ENCODE measurements at places on chromosomes 4 and X.

GRCh38 chrX:84170931-84171330 is 17.1 kb downstream of the RPS6KA6 start:
- no peak for DNase-seq

DNA sequence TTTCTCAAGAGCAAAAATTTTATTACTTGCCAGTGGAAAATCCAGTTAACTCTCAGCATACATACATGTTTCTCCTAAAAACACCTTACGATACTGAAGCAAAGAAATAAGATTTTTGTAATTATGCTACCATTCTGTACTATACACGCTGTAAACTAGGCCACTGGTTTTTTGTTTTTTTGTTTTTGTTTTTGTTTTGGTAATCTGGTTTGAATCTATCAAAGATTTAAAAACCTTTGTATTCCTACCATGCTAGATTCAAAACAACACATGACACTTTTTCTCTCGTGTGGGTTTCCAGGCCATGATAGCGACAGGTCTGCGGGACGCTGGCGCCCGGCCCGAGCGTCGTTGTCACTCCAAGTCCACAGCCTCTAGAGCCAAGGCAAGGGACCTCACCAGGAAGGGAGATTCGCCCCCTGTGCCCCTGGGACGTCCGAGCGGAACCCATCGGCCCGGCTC is 723 bp downstream of the TMEM192 start:
- DNase-seq: no peak

- DNase-seq: no peak
These were observed 295.2 kb upstream of the AGA start for GRCh38 chr4:177737387-177737940.

GRCh38 chrX:53261355-53261972 is 19.9 kb downstream of the IQSEC2 start:
- DNase-seq: no peak

- DNase-seq: no peak
These were observed 30.2 kb upstream of the CYP4V2 start for GRCh38 chr4:186161138-186161537.

- DNase-seq: no peak
These were observed 158.1 kb downstream of the SOX3 start for GRCh38 chrX:140346729-140347128.

DNA sequence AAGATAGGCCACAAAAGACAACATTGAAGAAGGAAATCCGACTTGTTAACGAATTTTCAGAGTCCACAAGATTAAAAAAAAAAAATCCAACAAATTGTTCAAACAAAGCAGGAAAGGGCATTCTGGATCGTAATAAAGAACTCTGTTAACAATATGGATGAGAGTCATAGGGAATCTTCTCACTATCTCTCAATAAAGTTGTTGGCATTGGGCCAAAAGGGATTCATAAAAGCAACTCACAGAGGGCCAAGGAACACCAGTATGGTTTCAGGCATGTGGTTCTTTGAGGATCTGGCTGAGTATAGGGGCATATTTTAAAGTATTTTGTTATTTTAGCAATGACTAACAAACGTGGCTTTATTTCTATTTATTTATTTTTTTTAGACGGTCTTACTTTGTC is 49.5 kb downstream of the SHISA3 start:
- DNase-seq: no peak

- no peak for DNase-seq
These were observed 131.3 kb downstream of the SLC7A11 start for GRCh38 chr4:138110815-138111214.

DNA sequence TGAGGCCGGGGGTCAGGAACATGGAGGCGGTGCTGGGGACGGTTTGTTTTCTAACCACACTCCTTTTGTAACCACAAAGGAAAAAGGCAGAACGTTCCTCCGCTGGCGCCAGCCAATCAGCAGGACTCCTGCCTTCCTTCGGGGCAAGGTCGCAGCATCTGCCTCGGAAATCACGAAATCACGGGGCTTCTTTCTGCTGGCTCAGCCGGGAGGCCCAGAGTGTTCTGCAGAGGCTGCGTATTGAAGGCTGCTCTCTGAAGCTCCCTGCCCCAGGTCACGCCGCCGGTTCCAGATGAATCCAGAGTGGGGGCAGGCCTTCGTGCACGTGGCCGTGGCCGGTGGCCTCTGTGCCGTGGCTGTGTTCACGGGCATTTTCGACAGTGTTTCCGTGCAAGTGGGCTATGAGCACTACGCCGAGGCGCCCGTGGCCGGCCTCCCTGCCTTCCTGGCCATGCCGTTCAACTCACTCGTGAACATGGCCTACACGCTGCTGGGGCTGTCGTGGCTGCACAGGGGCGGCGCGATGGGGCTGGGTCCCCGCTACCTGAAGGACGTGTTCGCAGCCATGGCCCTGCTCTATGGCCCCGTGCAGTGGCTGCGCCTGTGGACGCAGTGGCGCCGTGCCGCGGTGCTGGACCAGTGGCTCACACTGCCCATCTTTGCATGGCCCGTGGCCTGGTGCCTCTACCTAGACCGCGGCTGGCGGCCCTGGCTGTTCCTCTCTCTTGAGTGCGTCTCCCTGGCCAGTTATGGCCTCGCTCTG is 9.4 kb downstream of the TMEM187 start:
- DNase-seq: peak; percentile 77

- no peak for DNase-seq
These were observed 3.4 kb downstream of the RAB33B start for GRCh38 chr4:139457318-139457717.

- DNase-seq: no peak
These were observed 29.3 kb upstream of the PTPN13 start for GRCh38 chr4:86564795-86565194.

DNA sequence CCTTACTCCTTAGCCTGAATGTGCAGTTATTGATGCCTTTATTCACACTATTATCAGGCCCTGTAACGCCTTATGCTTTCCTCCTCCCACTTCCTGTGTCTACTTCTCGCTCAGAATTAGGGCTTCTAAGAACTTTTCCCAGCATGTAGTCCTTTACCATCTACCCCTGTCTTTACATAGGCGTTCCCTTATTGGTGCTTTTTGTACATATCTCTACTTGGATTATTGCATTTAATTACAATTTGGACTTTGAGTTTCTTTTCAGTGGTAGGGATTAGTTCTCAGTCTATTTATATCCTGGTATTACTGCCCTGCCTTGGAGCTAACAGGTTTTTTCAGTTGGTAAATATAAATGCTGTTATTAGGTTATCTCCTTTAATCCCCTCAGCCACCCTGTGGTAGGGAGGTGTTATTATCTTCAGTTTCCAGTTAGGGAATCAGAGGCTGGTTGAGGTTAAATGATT is 84.0 kb downstream of the RBPJ start:
- no peak for DNase-seq

GRCh38 chr4:175070444-175070843 is 152.3 kb downstream of the ADAM29 start:
- no peak for DNase-seq

DNA sequence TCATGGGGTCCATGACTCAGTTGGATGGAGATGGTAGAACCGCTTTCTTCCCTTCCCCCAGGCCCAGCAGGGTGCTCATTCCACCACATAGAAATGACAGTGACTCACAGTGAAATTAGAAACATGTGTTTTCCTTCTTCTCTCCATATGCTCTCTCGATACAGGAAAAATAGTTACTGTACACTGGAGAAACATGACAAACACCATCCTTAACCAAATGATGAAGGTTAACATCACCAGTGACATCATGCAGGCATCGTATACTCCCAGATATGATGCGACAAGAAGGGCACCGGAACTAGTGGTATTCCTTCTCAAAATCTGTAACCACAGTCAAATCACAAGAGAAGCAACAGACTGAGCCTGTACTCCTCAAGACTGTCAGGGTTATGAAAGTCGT is 11.7 kb upstream of the RAB40A start:
- no peak for DNase-seq

DNA sequence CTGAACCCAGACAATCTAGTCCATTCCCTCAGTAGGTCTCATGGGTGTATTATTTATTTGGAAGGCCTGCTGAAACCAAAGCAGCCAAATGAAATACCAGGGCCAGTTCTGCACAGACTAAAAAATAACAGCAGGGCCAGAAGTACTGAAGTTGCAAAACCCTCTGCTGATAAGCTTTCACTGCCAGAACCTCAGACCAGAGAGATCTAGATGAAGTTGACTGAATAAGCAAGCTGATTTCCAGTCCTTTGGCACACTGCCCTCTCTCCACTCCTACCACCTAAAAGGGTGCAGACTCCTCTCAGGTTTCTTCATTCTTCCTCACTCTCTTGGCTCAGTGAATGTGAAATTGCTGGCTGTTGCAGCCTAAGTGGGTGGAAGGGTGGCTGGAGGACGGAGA is 276.7 kb upstream of the KLF3 start:
- no peak for DNase-seq

DNA sequence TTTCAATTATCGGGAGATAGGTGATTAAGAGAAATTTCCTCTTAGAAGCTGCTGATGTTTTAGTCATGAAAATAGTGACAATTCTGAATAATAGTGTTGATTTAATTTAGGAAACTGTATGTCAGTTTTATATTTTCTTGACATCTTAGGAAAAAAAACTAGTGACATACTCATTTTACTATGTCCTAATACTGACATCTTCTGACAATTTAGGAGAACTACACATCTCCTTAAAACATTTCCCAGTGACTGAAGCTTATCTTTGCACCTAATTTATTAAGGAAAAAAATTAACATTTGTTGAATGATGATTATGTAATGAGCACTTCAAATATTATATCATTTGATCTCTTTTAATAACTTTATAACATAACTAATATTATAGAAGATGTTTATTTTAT is 42.0 kb upstream of the RBMXL3 start:
- no peak for DNase-seq

DNA sequence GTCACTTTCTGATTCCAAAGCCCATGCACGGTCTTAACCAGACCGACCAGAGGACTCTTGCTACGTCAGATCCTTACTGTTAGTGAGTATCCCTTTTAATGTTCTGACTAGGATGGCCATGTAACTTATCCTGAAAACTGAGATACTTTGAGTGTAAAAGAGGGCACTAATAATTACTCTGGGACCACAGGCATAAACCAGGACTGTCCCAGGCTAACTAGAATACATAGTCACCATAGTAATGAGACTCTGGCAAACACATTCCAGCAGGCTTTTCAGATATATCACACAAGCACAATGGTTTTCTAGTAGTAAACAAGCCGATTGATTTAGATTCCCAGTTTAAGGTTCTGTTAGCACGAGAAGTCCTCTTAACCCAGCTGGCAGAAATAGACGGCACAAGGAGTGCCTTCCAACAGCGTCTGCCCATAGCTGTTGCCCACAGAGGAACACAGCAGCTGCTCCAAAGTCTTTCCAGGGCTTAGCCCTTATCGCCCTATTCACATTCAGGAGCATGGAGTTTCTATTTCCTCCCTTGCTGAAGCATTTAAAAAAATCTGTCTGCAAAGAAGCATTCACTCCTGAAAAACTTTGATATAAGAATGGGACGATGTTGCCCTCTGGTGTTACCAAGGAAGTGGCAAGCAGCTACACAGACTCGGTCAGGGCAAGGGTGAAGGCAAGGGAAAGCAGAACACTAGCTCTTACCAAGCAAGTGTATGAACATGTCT is 92.4 kb downstream of the CXCL13 start:
- no peak for DNase-seq

GRCh38 chr4:65777270-65777669 is 107.0 kb upstream of the EPHA5 start:
- DNase-seq: no peak

- no peak for DNase-seq
These were observed 766.5 kb downstream of the C4orf33 start for GRCh38 chr4:129862461-129862860.

DNA sequence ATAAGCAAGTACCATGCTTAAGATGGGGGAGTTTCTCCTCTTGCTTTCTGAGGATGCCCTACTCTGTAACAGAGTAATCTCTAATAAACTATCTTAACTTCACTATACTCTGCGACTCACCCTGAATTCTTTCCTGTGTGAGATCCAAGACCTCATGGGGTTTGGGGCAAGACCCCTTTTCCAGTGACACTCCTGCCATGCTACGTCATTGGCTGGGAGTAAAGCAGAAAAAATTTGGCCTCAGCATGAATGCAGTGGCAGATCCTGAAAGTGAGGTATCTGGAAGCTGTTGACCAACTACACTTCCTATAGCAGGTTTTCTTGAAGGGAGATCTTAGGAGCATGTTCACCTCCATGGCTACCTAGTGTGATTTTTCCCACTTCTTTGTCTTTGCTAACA is 109.1 kb upstream of the MED14 start:
- no peak for DNase-seq

DNA sequence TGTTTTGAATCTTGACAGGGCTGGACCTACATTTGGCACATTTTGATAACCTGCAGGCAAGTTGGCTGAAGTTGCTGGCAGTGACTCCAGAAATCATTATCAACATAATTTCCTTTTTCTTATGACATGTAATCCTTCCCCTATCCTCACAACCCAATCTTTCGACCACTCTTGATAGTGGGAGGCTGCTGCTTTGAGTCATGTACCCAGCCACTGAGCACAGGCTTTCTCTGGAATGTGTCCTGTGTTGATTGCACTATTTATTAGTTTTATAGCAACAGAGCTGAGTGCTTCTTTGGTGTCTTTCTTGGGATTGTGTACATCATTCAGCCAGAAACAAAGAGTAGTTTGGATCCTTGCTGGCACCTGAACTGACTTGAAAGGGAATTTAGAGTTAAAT is 183.1 kb upstream of the LEF1 start:
- DNase-seq: no peak

GRCh38 chrX:150846130-150846529 is 52.3 kb downstream of the CD99L2 start:
- DNase-seq: no peak

- DNase-seq: no peak
These were observed 1.1 kb downstream of the CXCL1 start for GRCh38 chr4:73870260-73870659.

DNA sequence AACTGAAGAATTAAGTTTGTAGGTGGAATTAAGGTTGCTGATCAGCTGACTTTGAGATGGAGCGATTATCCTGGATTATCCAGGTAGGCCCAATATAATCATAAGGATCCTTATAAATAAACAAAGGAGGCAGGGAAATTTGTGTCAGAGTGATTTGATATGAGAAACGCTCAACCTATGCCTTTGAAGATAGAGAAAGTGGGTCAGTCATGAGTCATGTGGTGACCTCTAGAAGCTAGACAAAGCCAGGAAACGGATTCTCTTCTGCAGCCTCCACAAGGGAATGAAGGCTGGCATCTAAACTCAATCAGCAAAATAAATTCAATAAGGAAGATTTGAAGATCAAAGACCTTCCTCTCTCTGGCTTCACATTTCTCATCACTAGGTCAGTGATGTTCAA is 41.5 kb upstream of the SMIM10 start:
- no peak for DNase-seq

- no peak for DNase-seq
These were observed 435.5 kb downstream of the GABRG1 start for GRCh38 chr4:45688341-45688740.

DNA sequence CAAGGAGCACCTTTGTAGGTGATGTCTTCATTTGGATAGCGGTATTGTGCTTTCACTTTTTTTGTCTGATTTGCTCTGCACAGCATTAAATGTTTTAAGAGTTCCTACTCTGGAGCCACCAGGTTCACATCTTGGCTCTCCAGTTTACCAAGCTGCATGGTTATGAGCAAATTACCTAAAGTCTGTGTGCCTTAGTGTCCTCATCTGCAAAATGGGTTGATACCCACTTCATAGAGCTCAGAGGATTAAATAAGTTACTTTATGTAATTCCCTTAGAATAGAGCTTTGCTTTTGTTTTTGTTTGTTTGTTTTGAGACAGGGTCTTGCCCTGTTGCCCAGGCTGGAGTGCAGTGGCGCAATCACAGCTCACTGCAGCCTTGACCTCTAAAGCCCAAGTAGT is 58.2 kb downstream of the UBE2K start:
- no peak for DNase-seq

Data from activated CD8-positive, alpha-beta memory T cell treated with anti-CD3 and anti-CD28 coated beads, Interleukin-2, amount 50 U/mL, for 48 hours (primary cell).